ENCODE measurements at places on chromosomes 4 and X.

DNA sequence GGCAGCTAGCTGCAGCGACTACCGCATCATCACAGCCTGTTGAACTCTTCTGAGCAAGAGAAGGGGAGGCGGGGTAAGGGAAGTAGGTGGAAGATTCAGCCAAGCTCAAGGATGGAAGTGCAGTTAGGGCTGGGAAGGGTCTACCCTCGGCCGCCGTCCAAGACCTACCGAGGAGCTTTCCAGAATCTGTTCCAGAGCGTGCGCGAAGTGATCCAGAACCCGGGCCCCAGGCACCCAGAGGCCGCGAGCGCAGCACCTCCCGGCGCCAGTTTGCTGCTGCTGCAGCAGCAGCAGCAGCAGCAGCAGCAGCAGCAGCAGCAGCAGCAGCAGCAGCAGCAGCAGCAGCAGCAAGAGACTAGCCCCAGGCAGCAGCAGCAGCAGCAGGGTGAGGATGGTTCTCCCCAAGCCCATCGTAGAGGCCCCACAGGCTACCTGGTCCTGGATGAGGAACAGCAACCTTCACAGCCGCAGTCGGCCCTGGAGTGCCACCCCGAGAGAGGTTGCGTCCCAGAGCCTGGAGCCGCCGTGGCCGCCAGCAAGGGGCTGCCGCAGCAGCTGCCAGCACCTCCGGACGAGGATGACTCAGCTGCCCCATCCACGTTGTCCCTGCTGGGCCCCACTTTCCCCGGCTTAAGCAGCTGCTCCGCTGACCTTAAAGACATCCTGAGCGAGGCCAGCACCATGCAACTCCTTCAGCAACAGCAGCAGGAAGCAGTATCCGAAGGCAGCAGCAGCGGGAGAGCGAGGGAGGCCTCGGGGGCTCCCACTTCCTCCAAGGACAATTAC is 1.4 kb downstream of the AR start:
- DNase-seq: no peak

DNA sequence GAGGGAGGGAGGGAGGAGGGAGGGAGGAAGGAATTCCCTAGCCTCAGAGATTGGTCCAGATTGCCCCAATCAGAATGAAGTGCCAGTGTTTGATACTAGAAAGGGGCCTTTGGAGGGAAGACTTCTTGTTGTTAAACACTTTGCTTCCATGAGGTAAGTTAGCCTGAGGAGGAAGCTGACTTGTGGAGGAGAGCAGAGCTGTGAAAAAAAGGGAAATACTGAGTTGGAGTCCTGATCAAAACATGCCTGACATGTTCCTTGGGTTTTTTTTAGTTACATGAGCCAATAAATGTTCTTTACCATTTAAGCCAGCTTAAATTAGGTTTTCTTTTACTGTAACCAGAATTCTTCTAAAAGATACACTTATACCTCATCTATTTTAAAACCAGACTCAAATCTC is 57.6 kb downstream of the GSX2 start:
- DNase-seq: no peak

- no peak for DNase-seq
Measured at GRCh38 chr4:134812611-134813010, 611.0 kb upstream of the PABPC4L start.

GRCh38 chr4:119697887-119698393 is 69.3 kb upstream of the PDE5A start:
- no peak for DNase-seq

DNA sequence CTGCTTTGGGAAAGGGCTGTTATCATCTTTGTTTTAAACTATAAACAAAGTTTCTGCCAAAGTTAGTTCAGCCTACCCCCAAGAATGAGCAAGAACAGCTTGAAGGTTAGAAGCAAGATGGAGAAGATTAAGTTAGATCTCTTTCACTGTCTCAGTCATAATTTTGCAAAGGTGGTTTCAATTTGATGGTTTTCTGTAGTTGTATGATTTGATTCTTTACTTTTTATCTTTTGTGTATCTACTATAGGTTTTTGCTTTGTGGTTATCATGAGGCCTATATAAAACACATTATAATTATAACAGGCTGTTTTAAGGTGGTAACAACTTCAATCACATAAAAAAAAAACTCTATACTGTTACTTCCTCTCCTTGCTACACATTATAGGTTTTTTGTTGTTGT is 35.4 kb upstream of the ALG13 start:
- no peak for DNase-seq

- DNase-seq: no peak
Measured at GRCh38 chr4:17195461-17196275, 297.2 kb upstream of the LDB2 start.

DNA sequence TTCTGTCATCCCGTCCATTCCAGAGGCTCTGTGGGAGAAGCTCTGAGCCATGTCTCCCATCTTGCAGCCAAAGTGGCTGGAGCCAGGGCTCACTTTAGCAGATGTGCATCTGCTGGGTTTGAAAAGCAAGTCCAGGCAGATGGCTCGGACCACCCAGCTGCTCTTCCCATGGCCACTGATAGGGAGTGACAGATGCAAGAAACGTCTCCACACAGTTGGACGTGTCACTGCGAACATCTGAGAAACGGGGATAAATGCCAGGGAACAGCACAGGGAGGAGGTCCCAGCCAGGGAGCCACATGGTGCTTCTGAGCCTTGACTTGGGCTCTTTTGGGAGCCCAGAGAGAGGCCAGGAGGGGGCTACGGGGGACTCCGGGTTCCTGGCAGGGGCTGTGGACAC is 242.3 kb downstream of the AFAP1 start:
- DNase-seq: no peak

DNA sequence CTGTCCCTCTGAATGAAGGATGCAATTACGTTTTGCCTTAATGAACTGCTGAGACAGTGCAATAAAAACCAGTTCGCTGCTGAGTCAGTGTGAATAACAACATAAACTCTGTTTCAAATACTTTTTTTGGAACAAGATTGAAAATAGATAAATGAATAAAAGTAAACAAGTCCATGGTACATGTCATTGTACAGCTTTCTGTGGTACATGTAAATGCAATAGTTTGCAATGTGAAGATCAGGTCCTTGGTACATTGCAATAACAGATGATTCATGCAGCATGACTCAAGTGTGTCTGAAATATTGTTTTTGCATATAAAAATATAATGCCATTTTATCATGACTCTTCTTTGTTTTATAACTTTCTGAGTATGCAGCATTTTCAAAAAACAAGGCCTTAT is 193.4 kb upstream of the PACRGL start:
- no peak for DNase-seq

- DNase-seq: peak; percentile 12
Measured at GRCh38 chr4:24032371-24032989, 142.6 kb upstream of the PPARGC1A start.

DNA sequence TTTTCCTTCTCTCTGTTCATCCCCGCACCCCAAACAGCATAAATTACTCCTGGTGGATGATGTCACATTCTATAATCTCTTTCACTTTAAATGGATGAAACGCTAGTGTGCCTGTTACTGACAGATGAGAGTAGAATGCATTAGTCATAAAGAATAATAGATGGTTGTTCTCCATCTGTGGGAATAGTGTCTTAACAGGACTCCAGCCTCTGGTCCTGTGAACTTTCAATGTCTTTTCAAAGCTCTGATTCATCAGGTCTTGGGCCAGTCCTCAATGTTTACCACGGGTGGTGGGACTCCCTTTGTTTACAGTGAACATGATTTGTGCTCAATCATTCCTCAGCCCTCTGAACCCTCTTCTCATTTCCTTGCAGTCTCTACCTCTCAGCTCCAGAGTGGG is 182.6 kb downstream of the GABRB1 start:
- no peak for DNase-seq

DNA sequence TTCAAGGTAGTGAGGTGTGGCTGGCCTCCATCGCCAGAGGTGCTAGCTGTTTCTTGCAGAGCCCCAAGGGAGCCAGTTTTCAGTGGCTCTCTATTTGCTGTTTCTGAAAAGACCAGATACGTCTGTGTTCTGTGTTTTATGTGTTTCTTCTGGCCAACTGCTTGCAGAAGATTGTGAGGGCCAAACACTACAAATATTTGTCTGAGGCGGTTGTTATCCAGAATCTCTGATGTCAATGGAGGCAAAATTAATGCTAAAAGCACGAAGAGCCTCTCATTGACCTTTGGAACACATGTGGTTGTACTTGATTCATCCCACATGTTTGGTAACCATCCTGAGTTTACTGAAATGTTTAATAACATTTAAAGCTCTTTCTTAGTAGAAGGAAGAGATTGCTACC is 113.9 kb downstream of the CT47B1 start:
- DNase-seq: no peak

- DNase-seq: peak; percentile 3
Measured at GRCh38 chr4:23333946-23334878, 555.6 kb downstream of the PPARGC1A start.

DNA sequence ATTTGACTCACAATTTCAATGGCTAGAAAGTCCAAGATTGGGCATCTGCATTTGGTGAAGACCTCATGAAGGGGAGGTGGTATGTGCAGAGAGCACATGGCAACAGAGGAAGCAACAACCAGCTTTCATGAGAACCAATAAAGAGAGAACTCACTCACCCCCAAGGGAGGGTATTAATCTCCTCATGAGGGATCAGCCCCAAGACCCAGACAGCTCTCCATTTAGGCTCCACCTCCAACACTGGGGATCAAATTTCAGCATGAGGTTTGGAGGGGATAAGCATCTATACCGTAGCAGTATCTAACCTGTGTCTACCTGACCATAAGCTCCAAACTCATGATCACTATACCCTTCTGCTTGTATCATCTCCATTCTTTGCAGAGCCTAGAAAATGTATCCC is 9.3 kb upstream of the TBC1D19 start:
- DNase-seq: no peak

DNA sequence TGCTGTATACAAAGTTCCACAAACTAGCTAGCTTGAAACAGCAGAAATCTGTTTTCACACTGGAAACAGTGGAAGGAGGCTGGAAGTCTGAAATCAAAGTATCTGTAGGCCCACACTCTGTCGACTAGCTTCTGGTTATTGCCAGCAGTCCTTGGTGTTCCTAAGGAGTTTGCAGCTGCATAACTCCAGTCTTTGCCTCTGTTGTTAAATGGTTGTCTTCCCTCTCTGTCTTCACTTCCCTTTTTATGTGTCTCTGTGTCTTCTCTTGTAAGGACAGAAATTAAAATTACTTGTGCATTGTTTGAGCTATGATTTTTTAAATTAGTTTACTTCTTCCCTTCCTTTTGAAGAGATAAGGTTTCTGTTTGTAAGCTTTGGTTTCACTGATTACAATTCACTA is 8.2 kb downstream of the MTHFD2L start:
- no peak for DNase-seq

DNA sequence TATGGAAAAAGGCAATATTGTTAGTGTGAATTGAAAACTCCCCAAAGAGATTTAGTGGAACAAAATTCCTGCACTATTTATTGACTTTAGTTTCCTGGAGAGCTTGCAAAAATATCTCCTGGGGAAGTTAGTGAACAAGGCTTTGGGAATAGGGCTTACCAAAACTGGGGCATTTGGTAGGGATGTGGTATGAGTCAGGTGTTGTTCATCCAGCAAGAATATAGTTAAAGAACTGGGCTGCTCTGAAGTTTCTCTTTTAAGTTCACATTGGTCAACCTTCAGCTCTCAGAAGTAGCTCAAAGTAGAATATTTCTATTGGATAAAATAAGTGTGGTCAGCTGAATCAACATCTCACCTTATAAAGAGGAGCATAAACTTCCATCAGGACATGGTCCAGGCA is 185.0 kb downstream of the CPE start:
- DNase-seq: no peak

- no peak for DNase-seq
Measured at GRCh38 chr4:160257318-160257717, 1154.4 kb downstream of the RAPGEF2 start.

- DNase-seq: no peak
Measured at GRCh38 chr4:119152741-119153140, 17.1 kb downstream of the MYOZ2 start.

DNA sequence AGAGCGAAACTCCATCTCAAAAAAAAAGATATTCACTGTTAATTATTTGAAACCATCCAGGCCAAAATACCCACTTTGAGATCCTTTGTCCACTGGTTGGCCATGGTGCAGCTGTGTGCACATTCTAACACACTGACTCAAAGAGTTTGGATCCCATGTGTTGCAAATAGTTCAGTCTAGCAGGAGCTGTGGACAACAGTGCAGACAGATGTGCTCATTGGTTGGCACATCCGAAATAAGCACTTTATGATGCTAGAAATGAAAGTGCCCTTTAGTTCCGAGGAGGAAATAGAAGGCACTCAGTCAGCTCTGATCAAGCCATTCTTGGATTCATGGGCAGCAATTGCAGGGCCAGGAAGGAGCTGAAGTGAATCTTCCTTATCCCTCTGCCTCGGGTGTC is 63.0 kb upstream of the TMEM150C start:
- no peak for DNase-seq

- DNase-seq: no peak
Measured at GRCh38 chr4:53622739-53623151, 31.5 kb upstream of the LNX1 start.

- DNase-seq: no peak
Measured at GRCh38 chr4:56181140-56181953, 205.9 kb downstream of the AASDH start.

DNA sequence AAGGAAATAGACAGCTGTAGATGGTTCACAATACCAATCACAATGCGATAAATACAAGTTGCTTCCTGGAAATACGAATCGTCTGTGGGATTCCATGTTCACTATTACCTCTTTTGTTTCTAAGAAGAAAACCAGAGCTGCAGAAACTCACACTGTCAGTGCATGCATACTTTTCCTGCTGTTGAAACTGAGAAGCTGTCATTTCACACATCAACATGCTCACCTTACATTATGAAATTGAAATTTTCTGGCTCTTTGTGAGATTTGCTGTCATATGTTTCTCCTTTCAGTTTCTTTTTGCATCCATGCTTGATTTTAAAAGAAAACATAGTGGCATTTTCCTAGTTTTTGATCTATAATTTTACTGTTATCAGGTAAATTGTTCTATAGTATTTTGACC is 418.3 kb upstream of the HTR2C start:
- DNase-seq: no peak
